ENCODE measurements at places on chromosomes 7 and 10.

- DNase-seq, result no peak
Measured at GRCh38 chr7:31023877-31024276, 28.2 kb upstream of the ADCYAP1R1 start.

- DNase-seq, result no peak
Measured at GRCh38 chr7:78714356-78714755, 739.1 kb downstream of the MAGI2 start.

- DNase-seq, result no peak
Measured at GRCh38 chr7:37109016-37109683, 339.5 kb downstream of the ELMO1 start.

DNA sequence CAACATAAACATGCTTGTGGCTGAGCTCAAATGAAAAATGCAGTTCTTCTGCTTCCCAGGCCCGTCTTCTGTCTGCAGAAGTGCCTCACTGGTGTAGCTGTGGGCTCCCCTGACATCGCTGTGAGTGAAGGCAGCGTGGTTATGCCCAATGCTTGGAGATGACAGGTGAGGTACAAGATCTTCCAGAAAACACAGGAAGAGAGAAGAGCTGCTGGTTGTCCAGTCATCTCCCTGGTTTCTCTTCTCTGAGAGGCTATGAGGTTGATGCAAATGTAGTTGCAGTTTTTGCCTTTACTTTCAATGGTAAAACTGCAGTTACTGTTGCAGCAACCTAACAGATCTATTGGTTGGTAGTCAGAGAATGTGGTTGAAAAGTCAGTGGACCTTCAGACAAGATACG is 223.6 kb downstream of the GATA3 start:
- DNase-seq, result no peak

- DNase-seq, result no peak
Measured at GRCh38 chr10:108612485-108612884, 1310.8 kb downstream of the XPNPEP1 start.

DNA sequence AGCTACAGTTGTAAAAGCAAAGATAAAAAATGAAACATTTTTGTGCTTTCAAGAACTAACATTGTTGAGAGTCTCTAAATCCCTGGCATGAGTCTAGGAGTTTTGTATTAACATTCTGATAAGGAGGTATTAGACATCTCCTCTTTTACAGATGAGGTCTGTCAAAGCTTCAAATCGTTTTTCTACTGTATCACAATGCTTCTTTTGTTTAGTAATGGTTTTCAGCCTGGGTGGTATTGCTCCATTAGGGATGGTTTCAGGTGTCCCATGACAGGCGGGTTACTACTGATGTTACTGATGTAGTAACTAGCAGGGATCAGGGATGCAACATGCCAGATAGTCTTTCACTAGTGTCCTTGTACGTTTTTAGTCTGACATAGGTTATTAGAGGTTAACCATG is 27.4 kb downstream of the STAM start:
- DNase-seq, result no peak

- DNase-seq, result no peak
Measured at GRCh38 chr10:79418274-79418673, 27.1 kb downstream of the ZCCHC24 start.

- DNase-seq, result no peak
Measured at GRCh38 chr7:41559426-41559825, 143.5 kb downstream of the INHBA start.

DNA sequence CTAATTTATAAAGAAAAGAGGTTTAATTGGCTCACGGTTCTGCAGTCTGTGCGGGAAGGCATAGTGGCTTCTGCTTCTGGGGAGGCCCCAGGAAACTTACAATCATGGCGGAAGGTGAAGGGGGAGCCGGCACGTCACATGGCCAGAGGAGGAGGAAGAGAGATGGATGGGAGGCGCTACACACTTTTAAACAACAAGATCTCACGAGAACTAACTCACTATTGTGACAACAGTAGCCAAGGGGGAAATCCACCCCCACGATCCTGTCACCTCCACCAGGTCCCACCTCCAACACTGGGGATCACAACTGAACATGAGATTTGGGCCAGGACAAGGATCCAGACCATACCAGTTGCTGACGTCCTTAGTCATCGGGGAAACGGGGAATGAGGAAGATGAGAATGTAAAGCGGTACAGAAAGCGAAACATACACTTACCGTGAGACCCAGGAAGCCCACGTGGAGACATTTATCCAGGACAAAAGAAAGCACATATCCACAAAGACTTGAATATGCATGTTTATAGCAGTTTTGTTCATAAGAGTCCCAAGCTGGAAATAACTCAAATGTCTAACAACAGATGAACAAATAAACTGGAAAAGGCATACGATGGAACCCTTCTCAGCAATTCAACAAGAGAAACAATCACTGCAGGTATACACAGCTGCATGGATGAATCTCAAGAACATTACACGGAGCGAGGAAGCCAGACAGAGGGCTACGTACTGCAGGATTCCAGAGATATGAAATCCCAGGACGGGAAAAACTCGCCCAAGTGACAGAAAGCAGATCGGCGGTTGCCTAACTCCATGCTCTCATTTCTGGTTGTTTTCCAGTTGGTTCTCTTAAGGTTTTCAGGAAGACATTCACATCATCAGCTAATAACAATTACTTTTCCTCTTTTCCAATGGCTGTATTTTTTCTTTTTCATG is 26.2 kb upstream of the INPP5A start:
- DNase-seq, result peak; percentile 53

DNA sequence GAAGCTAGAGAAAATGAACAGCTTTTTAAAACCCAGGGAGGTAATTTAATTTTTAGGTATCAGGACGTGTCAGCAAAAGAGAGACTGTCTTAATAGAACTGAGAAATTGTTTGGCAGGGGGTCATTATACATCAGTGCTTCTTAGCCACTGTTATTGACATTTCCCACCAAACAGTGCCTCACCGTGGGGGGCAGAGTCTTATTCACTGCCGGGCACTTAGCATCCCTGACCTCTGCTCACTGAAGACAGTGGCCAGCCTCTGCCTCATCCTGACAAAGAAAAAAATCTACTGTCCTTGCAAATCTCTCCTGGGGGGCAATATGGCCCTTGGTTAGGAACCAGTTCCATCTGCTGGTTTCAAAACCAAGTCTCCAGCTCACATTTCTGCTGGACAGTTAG is 14.2 kb upstream of the MKI67 start:
- DNase-seq, result no peak

- no peak for DNase-seq
Measured at GRCh38 chr10:47410271-47410670, 26.2 kb upstream of the ZNF488 start.

DNA sequence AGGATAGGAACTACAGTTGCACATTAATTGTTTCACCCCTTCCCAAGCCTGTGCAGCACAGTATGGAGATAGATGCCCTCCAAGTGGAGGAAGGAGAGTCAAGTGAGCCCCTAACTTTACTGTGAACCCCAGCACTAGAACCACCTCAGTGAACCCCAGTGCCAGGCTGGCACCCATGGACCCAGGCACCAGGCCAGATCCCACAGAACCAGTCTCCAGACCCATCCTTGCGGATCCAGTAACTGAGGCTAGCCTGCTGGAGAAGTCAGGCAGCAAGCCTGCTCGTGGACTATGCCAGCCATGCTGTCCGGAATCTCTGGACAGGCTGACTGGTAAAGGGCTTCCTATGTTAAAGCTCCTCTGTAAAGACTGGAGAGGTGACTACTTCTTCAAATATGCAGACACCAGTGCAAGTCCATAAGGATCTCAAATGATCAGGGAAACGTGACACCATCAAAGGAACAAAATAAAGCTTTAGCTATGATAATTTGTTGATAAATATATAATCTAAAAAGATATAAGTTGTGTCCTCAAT is 27.7 kb downstream of the SHOC2 start:
- no peak for DNase-seq

DNA sequence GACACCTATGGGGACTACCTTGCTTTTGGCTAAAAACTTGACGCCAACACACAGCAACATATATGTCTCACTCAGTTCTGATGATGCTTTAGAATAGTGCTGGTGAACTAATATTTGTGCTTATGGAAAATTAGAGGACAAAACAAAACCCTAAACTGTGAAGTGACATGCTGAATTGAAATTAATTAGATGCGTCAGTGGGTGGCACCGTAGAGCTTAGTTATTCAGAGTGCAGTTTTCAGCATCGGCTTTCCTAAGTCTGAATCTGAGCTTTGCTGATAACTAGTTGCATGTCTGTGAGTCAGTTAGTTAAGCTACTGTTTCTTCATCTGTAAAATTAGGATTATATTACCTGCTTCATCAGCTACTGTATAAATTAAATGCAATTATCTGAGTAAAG is 245.0 kb upstream of the SORCS1 start:
- DNase-seq, result peak; percentile 19

DNA sequence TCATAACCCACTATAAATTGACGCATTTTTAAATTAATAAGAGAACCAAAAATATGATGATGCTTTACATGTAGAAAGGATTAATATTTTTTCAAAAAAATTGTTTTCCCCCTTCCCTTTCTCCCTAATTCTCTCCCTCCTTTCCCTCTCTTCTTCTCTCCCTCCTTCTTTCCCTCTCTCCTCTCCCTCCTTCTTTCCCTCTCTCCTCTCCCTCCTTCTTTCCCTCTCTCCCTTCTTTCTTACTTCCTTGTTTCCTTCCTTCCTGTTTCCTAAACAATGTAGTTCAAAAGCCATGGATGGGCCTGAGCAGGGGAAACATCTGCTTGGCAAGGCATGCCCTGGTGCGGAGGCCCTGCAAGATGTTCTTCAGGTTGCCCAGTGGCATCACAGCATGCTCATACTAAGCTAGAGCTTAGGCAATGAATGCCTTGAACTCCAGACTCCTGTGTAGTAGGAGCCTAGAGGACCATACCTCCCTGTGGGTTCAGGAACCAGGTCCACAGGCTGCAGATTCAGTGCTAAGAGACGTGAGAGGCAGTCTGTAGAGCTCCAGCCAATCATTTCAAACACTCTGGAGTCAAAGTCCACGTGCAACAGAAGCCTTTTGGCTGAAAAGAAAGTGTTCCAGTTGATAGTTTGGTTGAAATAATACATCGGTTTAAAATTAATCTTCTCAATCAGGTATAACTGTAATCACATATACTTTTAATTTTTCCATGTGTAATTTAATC is 20.1 kb upstream of the MRPS17 start:
- DNase-seq, result no peak

GRCh38 chr7:50450590-50451032 is 461 bp upstream of the FIGNL1 start:
- no peak for DNase-seq

DNA sequence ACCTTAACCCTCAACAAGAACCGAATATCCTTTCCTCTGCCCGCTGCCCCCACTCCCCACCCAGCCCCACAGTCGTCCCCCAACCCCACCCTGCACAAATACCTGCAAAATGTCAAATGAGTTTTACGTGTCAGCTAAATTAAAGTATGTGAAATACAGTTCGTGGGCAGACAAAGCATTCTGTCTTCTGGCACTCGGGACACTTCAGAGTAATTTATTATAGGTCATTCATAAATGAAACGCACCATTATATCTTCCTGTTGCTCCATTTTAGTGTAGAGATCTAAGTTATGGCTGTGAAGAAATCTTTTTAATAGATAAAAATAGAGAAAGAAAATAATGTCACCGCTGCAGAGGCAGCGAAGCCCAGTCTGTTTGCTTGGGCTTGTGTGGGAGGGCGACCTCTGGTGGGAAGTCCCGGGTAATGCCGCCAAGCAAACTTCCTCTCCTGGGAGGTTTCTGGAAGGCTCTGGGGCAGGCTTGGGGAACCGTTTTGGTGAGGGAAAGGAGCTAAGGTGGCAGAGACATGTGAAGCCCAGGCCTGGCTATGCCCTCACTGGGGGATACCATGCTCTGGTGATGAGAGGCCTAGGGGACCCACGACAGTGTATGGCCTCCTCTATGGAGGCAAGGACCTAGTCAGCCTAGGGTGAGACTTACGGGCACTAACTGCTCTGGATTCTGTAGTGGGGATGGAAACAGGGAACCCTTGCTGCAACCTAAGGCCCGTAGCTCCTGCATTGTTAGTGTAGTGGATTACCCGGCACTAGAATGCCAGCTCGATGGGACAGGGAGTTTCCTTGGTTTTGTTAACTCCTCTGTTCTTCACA is 604.9 kb downstream of the LRMDA start:
- DNase-seq, result peak; percentile 80

- DNase-seq, result no peak
Measured at GRCh38 chr7:8908889-8909288, 475.5 kb downstream of the NXPH1 start.

GRCh38 chr10:124025152-124025551 is 68.2 kb downstream of the CHST15 start:
- no peak for DNase-seq

DNA sequence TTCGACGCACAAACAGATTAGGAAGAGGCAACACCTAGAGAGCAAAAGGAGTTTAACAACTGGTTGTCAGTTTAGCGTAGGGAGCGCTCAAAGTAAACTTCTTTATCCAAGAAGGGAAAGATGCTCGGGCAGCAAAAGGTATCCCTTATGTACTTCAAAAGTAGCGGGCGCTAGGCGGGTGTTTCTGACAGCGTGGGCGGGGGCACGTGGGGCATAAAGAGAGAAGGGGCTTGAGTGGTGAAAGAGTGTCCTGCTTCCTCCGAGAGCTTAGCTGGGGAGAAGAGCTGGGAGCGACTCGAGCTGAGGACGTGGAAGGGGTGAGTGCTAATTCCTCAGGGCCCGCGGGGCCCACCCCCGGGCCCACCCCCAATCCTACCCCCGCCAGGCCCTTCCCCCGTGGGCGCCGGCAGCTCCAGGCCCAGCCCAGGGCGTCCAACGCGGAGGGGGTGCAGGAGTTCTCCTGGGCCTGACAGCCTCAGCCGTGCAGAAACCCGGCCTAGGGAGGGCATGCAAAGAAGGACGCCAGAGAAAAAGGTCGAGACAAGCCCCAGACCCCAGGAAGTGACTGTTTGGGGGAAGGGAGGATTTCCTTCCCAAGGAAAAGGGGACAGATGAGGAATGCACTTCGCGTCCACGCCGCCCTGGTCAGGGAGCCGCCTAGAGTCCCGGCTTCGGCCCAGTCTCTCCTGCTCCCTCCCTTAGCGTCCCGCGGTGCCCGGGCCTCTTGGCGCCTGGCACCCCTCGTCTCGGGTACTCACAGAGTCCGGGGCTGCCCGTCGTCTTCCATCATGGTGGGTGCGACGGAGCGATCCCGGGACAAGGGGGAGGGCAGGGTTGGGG is 868 bp downstream of the TIAL1 start:
- peak; percentile 78 for DNase-seq

DNA sequence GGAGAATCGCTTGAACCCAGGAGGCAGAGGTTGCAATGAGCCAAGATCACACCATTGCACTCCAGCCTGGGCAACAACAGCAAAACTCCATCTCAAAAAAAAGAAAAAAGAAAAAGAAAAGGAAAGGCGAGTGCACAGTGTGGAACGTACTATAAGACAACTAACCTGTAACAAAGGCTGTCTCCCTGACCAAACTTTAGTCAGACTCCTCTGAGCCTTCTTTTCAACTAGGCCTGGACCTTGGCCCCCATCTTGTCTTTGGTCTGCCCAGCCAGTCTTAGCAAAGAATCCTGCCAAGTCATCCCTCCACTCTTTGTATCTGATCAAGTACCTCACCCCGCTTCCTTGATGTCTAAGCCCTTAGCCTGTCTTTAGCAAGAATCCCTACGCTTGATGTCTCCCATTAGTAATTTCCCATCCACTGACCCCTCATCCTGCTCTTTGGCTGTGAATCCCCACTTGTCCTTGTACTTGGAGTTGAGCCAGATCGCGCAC is 68.9 kb upstream of the KDM7A start:
- no peak for DNase-seq

Data from suppressor macrophage treated with lipopolysaccharide for 4 hours (primary cell).